ENCODE measurements at places on chromosomes 16 and 17.

DNA sequence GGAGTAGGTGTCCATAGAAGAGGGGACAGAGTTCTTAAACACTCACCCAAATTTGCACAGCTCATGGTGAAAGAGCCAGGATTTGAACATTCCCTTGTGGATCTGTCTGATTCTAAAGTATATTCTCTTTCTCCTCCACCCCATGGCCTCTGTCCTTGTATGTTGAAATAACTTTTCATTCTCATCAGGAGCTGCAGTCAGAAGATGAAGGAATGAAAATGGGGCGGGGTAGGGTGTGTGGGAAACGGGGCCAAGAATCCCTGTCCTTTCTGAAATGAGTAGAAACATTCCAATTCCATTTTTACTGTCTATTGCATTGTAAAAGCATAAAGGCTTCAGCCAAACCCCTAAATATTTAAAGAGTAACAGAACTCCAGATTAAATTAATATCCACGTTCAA, 42.8 kb downstream of the NOG start:
- no peak for DNase-seq

DNA sequence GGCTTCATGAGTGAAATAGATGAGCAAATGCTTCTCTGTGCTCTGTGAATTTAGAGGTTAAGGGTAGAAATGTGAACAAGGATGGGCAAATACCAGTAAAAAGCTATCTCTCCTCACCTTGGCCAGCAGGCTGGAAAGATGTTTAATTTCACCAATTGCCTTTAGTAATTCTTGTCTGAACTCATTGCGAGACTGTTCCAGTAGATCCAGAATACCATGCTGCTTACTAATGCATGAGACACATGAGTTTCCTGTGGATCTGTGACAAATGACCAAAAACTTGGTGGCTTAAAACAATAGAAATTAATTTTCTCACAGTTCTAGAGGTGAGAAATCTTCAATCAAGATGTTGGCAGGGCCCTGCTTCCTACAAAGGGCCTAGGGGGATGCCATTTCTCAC, 9.3 kb upstream of the ZNF624 start:
- DNase-seq: no peak

- peak; percentile 33 for DNase-seq
These were observed 521 bp downstream of the C16orf87 start for GRCh38 chr16:46830417-46830901.

- no peak for DNase-seq
These were observed 261.8 kb upstream of the PSMD7 start for GRCh38 chr16:74034862-74035261.

DNA sequence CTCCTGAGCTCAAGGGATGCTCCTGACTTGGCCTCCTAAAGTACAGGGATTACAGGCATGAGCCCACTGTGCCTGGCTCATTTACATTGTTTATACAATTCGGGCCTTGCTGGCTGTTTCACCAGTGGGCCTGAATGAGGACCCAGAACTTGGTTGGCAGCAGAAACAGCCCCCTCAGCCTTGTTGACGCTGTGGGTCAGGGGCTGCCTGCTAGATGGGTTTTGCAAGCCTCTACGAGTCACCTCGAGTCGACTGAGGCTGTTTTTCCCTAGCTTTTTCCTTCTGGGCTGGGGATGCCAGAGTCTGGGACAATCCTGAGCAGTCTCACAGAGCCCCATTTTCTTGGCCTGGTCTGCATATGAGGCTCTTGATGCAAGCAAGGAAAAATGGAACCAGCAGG, 16.1 kb downstream of the PPL start:
- no peak for DNase-seq

GRCh38 chr17:68491381-68492231, 20.6 kb upstream of the PRKAR1A start:
- no peak for DNase-seq

DNA sequence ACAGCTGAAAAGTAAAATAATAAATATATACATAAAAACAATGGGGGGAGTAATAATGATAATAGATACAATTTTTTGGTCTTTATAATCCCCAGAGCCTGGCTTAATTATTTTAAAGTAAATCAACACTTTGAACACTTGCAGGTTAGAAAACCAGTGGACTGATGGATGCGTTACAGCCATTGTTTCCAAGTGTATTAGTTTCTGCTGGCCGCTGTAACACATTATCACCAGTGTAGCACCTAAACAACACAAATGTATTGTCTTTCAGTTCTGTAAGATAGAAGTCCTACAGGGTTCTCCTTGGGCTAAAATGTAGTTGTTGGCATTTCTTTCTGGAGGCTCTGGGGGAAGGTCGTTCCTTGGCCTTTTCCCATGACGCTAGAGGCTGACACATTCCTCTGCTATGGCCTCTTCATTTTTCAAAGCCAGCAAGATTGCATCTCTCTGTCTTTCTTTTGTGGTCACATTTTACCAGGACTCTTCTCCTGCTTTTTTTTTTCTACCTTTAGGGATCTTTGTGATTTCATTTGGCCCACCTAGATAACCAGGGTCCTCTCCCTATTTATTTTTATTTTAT, 116.8 kb downstream of the WWOX start:
- DNase-seq: no peak

DNA sequence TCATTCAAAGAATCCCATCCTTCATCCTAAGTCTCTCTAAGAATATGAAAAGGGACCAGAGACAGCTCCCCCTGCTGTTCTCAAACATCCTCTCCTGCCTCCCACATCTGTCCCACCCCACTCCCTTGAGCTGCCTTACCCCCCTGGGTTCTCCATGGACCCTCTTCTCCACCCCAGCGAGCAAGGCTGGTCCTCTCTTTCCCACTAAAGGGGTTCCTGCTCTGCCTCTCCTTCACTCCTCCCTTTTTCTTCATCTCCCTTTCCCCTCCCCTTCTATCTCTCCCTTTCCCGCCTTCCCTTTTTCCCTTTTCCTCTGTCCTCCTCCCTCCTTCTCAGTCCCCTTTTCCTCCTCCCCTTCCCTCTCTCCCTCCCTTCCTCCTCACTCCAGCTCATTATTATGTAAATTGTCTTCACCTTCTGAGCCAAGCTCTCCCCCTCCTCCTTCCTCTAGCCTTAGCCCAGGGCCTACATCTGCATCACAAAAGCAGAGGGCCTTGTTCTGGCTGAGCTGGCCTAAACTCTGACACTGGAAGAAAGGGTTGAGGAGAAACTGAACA, 90.0 kb downstream of the GNAO1 start:
- no peak for DNase-seq

- DNase-seq: no peak
These were observed 24.2 kb downstream of the EMP2 start for GRCh38 chr16:10556236-10556635.

- DNase-seq: no peak
These were observed 3.6 kb downstream of the ACADVL start for GRCh38 chr17:7223375-7223774.
